ENCODE measurements at places on chromosomes 7 and 10.

GRCh38 chr10:51961401-51961800 lies 262.0 kb upstream of the CSTF2T start:
- no peak for DNase-seq

- DNase-seq, result no peak
Measured at GRCh38 chr10:48684792-48685623, at the start of gene WDFY4. WDFY4 (plus strand) TSS chr10:48684873; CDS start chr10:48709733, 24,860 bp downstream.

DNA sequence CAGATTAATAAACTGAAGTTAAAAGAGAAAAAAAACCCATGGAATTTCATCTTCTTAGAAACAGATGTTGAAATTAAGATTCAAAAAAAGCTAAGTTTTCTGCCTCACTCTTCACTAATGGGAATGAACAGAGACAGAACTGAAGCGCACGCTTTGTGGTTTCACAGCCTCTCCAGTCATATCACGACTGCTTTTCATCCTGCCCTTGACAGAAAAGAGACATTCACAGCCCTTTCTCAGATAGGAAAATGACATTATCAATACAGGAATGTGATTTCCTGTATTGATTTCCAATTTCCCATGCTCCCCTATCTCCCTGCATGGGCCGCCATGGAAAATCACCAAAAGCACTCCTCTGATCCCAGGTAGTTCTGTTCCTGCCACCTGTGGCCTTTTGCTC lies 108.2 kb downstream of the PFKFB3 start:
- no peak for DNase-seq

GRCh38 chr7:137668404-137668803 lies 178.4 kb downstream of the DGKI start:
- no peak for DNase-seq

DNA sequence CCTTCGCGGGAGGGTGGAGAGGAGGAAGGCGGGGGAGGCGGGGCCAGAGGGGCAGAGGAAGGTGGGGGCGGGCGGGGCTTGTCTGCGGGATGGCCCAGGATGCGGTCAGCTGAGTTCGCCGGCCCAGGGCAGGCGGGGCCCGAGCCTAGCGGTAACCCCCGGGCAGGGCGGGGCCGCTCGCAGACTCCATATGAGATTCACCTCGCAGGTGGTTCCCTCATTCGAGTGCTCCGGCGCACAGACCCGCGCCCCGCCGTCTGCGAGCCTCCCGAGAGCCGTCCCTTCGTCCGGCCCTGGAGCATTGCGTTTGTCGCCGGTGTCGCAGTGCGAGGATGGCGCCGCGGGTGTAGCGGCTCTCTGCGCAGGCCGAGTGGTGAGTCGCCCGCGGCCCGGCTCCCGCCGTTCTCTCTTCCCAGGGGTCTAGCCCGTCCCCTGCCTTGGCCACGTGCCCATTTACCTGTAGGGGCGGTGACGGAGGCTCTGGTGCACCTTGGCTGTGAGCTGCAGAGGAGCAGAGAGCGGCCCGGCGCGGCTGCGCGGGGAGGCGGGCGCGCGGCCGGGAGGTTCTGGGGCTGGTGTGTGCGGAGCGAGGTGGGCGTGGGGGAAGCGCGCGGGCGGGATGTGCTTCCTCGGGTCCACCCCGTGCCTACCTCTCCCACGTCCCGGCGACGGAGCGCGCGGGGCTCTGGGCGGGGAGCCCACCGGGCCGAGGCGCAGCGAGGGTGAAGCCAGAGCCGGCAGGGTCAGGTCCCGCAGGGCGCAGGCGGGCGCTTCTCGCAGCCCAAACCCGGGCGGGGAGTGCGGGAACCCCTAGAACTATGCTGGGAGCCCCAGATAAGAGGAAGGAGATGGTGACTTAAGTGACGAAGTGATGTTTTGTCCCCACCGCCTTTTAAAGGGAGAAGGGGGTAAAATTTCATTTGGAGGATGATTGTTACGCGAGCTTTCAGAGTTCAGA lies at the start of gene UPP1:
Gene UPP1 (plus strand): TSS at position 220 of the 958 bp plus-strand sequence. CDS start 5,519 bp downstream, outside the sequence.
- DNase-seq, result peak; percentile 59

DNA sequence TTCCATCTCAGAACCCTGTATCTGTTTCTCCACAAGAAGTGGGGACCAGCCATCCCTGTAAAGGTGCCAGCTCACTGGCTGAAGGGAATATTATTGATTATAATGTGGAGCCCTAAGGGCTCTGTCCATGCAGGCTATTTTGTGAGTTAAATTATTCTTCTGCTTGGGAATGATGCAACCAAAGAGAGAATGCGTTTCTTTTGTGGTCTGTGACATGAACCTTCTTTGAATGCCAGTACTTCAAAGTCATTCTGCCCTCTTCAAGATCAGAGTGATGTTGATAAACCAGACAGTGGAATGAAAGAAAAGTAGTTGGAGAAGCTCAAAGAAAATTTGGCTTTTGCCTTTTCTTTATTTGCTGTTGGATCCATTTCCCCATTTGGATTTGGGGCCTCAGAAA lies 995.2 kb downstream of the KCNMA1 start:
- DNase-seq, result no peak

- no peak for DNase-seq
Measured at GRCh38 chr7:50647286-50647980, 82.2 kb upstream of the DDC start.

GRCh38 chr7:69615685-69616084 lies 17.4 kb downstream of the AUTS2 start:
- DNase-seq, result no peak
